ENCODE measurements at places on chromosomes 1 and 21. TPM values are rescaled to one million over a fixed set of nuclear protein-coding genes. Genes with fewer than 3 reads are reported as not detected.

The GNAT2 gene
- not detected for total RNA-seq

The MORN1 gene
- total RNA-seq, result 19.0 TPM

The PLA2G2D gene
- not detected for total RNA-seq

The IL23R gene
- 0.18 TPM for total RNA-seq

The FCGR3A gene
- total RNA-seq, result 6.8 TPM

Data from ureter (tissue), 1 donor.